ENCODE measurements at places on chromosomes 4 and X. TPM values are rescaled to one million over a fixed set of nuclear protein-coding genes. Genes with fewer than 3 reads are reported as not detected.

Gene WFS1
- 95.7 TPM for total RNA-seq

Gene SPANXA2
- total RNA-seq, result not detected

Gene CYP2U1
- 34.0 TPM for total RNA-seq

Gene DDX53
- not detected for total RNA-seq

Gene SLIT2
- 82.1 TPM for total RNA-seq

Gene CYP4V2
- total RNA-seq, result 26.3 TPM

DNA sequence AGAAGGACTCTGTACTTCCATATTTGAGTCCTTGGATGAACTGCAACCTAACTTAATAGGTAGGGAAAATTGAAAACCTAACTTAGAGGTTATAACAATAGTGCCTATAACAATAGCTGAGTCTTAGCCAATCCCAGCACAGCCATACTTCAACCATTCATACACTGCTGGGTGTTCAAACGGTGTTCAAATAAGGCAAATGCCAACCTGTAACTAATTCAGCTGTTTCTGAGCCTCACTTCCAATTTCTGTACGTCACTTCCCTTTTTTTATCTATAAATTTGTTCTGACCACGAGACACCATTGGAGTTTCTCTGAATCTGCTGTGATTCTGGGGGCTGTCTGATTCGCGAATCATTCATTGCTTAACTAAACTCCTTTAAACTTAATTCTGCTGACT, 9.6 kb upstream of the GRSF1 start:
- no peaks in the 10 kb centered on the region for H3K4me1 ChIP-seq
- no peak for ATAC-seq
- no peaks in the 10 kb centered on the region for H3K27me3 ChIP-seq
- no peaks in the 10 kb centered on the region for H3K36me3 ChIP-seq
- H3K4me3 ChIP-seq, result no peak overlapping the region
- H3K27ac ChIP-seq, result no peak overlapping the region

DNA sequence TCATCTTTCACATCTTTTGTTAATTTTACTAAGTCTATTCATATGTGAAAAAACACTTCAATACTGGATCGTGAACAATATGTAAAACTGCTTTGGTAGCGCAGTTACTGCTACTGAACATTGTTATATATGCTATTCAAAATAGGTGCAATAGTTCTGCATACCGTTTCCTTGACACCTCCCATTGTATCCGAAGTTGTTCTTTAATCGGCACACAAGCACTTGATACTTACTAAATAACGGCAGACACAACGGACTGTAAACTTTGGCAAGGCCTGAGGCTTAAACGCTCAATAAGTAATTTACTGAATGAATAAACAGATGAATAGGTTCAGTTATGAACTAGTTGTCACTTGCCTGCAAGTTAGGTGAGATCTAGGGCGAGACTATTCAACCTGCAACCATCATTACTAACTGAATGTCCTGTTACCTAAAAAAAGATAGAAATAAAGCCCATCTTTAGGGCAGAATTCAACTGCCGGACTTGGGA, 620 bp downstream of the ANAPC10 start:
- H3K36me3 ChIP-seq, result no peaks in the 10 kb centered on the region
- H3K27me3 ChIP-seq, result no peaks in the 10 kb centered on the region
- no peak for ATAC-seq
- peak overlapping the region; percentile 92 for H3K27ac ChIP-seq

GRCh38 chr4:153507310-153508073, 41.3 kb downstream of the TMEM131L start:
- H3K4me3 ChIP-seq, result no peak overlapping the region
- no peaks in the 10 kb centered on the region for H3K4me1 ChIP-seq
- peak overlapping the region; percentile 60 for H3K27ac ChIP-seq
- H3K36me3 ChIP-seq, result no peaks in the 10 kb centered on the region
- H3K27me3 ChIP-seq, result no peaks in the 10 kb centered on the region
- no peak for ATAC-seq

DNA sequence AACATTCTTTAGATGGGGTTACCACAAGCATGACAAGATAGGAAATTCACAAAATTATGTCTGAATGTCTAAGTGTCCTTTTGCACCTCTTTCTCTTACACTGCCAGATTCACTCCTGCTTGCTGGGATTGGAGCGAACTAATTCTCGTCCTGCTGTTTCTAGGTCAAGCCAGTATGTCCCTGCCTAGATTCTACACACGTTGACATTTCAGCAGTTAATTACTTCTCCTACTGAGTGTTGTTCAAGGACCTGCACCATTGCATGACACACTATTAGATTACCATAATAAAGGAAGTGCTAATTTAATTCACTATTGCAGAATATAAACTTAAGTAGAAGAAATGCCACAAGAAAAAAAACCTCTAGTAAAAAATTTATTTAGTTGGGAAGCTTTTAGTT, 1911.7 kb downstream of the PCDH7 start:
- no peaks in the 10 kb centered on the region for H3K4me1 ChIP-seq
- H3K27me3 ChIP-seq, result no peaks in the 10 kb centered on the region
- no peak for ATAC-seq
- H3K4me3 ChIP-seq, result no peak overlapping the region
- no peaks in the 10 kb centered on the region for H3K36me3 ChIP-seq
- H3K27ac ChIP-seq, result no peak overlapping the region

- no peaks in the 10 kb centered on the region for H3K4me1 ChIP-seq
- H3K4me3 ChIP-seq, result no peak overlapping the region
- H3K36me3 ChIP-seq, result no peaks in the 10 kb centered on the region
- H3K27me3 ChIP-seq, result no peaks in the 10 kb centered on the region
Measured at GRCh38 chr4:21688596-21689265, 259.8 kb downstream of the KCNIP4 start.

GRCh38 chr4:151644622-151645021, 116.2 kb downstream of the GATB start:
- no peak overlapping the region for H3K4me3 ChIP-seq
- H3K4me1 ChIP-seq, result no peaks in the 10 kb centered on the region
- peaks cover 4% of the 10 kb centered on the region for H3K36me3 ChIP-seq
- no peaks in the 10 kb centered on the region for H3K27me3 ChIP-seq
- no peak overlapping the region for H3K27ac ChIP-seq

GRCh38 chrX:130167040-130167439, 1.4 kb upstream of the AIFM1 start:
- H3K27ac ChIP-seq, result peak overlapping the region; percentile 89
- no peaks in the 10 kb centered on the region for H3K36me3 ChIP-seq
- H3K27me3 ChIP-seq, result no peaks in the 10 kb centered on the region
- H3K4me1 ChIP-seq, result peaks cover 51% of the 10 kb centered on the region
- no peak for ATAC-seq

GRCh38 chr4:3336382-3337356, 43.8 kb downstream of the RGS12 start:
- no peak overlapping the region for H3K4me3 ChIP-seq
- H3K4me1 ChIP-seq, result no peaks in the 10 kb centered on the region
- H3K27me3 ChIP-seq, result no peaks in the 10 kb centered on the region
- ATAC-seq, result peak; percentile 8

Measured in gastroesophageal sphincter (tissue), 4 donors.